ENCODE measurements at places on chromosomes 7 and 10.

DNA sequence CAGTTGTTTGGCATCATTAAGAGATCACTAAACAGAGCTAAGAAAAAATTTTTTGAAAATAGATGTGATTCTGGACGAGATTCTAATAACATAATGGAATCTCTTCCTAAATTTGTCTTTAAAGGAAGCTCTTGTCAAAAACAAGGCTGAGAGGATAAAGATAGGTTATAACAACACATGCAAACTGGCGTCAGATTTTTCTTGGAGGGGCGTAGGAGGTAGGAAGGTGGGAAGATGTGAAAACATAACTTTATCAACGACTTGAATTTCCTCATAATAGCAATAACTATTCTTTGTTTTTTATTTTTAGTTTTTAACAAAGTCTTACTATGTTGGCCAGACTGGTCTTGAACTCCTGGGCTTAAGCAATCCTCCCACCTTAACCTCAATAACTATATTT lies 31.8 kb upstream of the JCAD start:
- no peak for DNase-seq

DNA sequence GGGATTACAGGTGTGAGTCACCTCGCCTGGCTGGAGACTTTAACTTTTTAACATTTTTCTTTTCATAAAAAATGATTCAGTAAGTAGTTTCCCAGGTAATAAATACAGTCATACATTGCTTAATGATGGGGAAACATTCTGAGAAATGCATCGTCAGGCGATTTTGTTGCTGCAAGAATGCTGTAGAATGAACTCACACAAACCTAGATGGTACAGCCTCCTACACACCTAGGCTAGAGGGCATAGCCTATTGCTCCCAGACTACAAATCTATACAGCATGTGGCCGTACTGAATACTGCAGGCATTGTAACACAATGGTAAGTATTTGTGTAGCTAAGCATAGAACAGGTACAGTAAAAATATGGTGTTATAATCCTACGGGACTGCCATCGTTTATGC lies 108.5 kb upstream of the SFMBT2 start:
- DNase-seq = no peak

GRCh38 chr7:40805361-40805760 lies 670.6 kb downstream of the SUGCT start:
- DNase-seq = no peak

GRCh38 chr7:140639366-140640053 lies 1.1 kb downstream of the DENND2A start:
- no peak for DNase-seq

DNA sequence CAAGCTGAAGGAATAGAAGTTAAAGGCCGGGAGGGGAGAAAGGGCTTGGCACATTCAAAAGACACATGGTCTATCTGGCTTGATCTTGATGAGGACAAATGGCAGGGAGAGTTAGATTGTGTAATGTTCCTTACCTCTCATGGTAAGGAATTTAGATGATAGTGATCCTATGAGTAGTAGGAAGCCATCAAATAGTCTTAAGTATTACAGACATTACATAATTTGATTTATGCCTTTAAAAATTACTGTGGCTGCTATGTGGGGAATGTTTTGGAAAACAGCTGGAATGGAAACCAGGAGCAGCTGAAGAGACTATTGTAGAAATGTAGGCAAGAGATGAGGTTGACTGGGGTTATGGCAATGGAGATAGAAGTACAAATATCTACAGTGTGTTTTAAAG lies 351.3 kb upstream of the BMPER start:
- DNase-seq = no peak

GRCh38 chr7:104497379-104497967 lies 169.1 kb downstream of the LHFPL3 start:
- no peak for DNase-seq

DNA sequence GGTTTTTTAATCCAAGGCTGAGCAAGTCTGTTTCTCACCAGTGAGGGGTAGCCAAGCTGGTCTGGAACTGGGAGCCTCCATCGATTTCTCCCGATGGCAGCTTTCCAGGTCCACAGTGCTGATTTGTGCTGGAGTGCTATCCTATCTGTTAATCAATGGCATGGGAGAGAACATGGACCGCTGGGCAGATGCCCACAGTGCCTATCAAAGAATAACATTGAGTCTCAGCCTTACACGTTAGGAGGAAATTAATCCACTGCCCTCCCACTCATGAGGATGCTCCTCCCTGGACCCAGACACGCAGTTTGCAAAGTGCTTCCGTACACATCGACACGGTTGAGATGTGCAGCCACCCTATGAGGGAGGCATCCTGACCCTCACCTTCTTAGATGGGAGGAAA lies 36.0 kb upstream of the CUX1 start:
- DNase-seq = no peak

DNA sequence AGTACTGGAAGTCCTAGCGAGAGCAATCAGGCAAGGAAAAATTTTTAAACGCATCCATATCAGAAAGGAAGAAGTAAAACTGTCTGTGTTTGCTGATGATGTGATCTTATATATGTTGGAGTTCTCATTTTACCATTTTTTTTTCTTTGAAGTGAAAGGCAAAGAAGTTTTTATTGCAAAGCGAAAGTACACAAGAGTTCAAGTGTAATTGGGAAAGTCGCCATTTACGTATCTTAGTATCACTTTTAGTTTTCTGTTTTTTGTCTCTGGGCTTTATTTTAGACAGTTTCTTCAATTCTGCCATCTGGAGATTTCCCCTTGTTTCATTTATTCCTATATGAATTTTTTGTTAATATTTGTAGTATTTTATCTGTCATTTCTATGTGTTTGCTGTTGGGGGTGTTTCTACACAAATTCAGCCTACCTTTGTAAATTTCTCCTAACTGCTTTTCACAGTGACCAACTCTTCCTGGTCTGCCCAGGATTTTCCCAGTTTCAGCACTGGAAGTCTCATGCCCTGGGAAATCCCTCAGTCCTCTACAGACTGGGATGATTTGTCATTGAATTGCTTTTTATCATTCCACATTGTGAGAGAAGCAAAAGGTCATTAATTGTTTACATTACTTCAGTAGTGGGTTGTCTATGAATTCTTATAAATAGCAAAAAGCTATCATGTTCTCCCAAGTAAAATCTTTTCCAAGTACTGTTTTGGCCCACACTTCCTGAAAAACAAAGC lies 23.2 kb downstream of the BET1 start:
- no peak for DNase-seq

GRCh38 chr7:19111474-19112273 lies 5.8 kb downstream of the TWIST1 start:
- DNase-seq = no peak

DNA sequence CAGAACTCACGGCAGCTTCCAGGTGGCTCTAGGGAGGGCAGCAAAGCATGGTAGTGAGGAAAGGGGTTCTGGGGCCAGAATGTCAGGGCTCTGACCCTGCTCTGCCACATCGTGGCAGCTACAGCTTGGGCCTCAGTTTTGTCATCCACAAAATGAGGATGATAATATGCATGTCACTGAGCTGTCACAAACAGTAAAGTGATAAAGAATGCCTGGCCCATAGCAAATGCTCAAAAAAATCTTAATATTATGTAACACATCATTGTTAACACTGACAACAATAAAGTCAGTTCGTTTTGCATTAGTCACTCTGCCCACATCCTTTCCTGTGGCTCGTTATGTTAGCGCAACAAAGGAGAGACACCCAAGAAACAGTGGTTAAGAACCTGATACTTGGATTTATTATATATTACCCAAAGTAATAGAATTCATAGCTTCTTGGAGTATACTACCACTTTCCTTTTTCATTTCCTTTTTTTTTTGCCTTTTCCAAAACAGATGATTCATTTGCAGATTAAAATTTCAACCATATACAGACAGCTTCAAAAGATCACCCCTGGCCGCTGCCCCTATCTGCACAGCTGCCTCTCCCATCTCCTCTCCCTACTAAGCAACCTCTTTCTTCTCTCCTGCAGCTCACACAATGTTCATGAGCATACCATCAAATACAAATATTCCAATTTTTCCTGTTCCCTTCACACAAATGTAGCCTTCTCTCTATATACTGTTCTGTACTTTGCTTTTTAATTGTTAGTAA lies 45.5 kb upstream of the DDC start:
- DNase-seq = no peak

DNA sequence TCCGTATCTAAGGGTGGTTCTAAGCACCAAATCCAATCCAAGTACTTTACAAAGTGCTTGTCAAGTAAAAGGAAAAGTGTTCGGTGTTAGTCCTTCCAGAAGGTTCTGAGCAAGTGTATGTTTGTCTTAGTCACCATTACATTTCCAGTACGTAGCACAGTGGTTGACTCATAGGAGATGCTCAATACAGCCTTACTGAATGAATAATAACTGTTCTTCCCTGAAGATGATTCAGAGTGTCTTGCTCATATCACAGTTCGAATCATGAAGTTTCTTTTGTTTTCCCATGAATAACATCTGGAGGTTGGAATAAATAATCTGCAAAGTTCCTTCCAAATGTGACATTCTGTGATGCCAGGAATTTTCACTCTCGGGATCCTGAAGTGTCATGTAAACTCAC lies 53.4 kb downstream of the WNT2 start:
- no peak for DNase-seq

- no peak for DNase-seq
These were observed 14.4 kb downstream of the VIPR2 start for GRCh38 chr7:159130199-159130775.

DNA sequence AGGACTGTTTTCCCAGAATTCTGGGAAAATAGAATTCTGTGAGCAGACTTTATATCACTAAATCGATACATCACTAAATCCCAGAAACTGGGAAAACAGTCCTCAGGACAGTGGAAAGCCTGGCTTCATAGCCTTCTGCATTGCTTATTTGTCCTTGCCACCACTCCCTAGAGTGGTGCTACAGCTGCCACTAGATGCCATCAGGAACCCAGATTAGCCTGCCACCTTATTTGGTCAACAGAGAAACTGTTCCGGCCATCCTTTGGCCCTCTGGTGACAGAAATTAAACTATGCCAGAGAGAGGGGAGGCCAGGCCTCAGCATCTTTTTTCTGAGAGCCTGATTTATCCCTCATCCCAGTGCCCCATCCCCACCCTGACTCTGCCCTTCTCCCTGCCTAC lies 19.6 kb upstream of the NFKB2 start:
- DNase-seq = no peak

- DNase-seq = no peak
These were observed 62.6 kb downstream of the EBF3 start for GRCh38 chr10:129901389-129902006.

DNA sequence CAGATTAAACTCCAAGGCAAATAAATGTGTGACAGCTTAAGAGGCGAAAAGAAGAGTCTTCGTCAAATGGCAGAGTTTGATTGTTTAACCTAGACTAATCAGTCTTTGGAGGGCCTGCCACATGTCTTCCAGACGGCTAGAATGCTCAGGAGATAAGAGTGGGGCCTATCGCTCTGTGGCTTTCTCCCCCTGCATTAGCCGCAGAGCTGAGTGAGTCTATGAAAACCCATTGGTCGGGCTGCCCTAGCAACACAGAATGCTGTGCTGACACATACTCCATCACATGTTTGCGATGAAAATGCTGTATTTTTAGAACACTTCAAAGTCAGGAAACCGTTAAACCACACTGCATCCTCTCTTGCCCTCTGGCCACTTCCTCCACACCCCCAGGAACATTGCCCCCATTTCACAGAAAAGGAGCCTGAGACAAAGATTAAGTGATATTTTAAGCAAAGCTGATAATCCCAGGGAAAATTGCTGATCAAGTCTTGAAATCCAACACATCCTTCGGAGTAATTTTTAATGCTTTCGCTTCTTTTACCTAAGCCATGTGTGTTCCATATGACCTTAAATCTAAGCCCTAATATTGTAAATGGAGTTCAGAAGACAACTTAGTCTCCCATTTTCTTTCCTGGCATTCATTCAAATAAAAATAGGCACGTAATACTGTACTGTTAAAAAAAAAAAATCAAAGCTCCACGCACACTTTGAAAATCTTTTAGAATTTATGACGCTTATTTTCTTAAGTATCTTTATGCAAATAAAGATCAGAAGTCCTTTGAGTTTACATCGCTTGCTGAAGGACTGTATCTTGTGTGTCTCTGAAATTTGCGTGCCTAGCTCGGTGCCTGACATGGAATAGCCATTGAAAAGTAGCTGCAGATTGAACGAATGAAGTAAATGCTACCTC lies 161.2 kb downstream of the CELF2 start:
- no peak for DNase-seq

DNA sequence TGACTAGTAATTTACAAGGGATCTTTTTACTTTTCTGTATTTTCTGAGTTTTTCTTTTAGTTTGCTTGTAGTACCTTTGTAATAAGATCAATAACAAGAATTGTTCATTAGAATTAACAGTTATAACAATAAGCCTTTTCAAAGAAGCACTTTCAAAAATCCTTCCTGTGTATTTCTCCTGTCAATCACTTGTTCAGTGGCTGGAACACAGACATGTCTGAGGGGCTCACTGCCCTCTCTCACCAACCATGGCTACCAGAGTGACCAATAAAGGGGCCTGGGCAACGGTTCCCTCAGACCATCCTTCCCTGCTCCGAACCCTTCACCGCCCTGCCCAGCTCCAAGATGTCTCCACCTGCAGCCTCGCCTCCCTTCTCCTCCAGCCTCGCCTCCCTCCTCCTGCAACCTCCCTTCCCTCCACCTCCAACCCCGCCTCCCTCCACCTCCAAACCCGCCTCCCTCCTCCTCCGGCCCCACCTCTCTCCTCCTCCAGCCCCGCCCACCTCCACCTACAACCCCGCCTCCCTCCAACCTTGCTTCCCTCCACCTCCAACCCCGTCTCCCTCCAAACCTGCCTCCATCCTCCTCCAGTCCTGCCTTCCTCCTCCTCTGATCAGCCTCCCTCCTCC lies 353.4 kb downstream of the TNS3 start:
- no peak for DNase-seq

- no peak for DNase-seq
These were observed 103.2 kb downstream of the MAD1L1 start for GRCh38 chr7:2129323-2130095.

- DNase-seq = no peak
These were observed 4.6 kb downstream of the ARPC1B start for GRCh38 chr7:99379043-99379577.

GRCh38 chr7:121288894-121289293 lies 39.9 kb upstream of the WNT16 start:
- DNase-seq = no peak

- DNase-seq = no peak
These were observed 1.2 kb upstream of the TMEM229A start for GRCh38 chr7:124033807-124034753.

DNA sequence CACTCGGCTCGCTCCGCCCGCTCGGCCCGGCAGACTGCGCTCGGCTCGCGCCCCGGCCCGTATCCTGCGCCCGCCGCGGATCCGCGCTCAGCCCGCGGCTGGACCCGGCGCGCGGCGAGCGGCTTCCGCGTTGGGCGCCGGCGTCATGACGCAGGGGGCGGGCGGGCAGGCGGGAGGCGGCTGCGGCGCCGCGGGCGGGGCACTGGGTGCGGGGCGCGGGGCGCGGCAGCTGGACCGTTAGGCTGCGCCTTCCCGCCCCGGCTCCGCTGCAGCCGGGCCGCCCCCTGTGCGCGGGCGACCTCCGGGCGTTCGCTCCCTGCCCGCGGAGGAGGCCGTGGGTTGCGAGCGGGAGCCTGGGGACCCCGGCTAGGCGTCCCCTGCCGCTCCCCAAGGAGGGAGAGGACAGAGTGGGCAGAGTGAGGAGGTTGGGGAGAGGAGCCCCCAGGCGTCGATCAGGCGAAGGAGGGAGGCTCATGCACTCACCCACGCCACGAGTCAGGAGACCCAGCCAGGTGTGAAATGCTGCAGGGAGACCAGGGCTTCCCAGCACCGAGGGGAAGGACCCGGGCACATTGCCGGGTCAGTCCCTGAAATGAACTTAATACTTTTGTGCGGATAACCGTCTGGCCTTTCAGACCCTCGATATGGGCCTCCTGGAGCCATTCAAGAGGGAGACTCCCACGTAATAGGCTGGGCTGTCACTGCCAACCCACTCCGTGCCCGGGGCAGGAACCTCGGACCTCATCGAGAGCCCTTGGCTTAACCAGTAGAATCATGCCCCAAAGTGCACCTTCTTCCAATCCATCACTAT lies at the start of gene PIP4K2A:
TSS of gene PIP4K2A (minus strand) at position 100 of the 811 bp plus-strand sequence. CDS start 252 bp downstream, outside the sequence.
- no peak for DNase-seq
